ENCODE measurements at places on chromosomes 1 and 21. TPM values are rescaled to one million over a fixed set of nuclear protein-coding genes. Genes with fewer than 3 reads are reported as not detected.

The TRIM67 gene
- total RNA-seq: 0.60 TPM

DNA sequence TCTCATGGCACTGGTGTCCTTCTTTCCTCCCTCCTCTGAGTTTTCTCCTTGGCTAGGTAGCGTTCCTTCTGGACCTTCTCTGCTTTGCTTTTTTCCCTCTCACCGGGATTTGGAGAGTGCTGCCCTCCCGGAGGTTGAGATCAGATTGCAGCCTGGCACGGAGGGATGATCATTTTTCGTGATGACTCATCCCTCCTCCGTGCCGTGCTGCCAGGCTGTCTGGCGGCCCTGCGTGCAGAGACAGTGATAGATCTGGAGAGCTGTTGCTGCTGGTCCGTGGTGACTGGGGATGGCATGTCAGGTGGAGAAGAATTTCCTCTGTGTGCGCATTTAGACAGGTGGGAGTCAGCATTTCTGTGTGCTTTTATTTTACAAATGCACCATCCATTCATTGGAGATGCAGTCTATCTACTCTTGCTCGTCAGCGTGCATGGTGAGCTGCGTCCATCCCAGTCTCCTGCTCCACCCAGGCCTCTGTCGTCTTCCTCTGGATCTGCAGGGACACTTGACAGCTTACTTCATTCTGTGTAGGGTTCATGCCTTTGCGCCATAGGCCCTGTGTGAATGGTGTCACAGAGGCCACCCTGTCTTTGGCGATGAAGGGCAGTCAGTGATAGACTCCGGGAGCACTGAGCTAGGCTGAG lies 104.4 kb downstream of the PCBP3 start:
- DNase-seq: no peak
- no peak overlapping the region for H3K27ac ChIP-seq
- no peak overlapping the region for H3K4me3 ChIP-seq
- H3K4me1 ChIP-seq: no peaks in the 10 kb centered on the region

DNA sequence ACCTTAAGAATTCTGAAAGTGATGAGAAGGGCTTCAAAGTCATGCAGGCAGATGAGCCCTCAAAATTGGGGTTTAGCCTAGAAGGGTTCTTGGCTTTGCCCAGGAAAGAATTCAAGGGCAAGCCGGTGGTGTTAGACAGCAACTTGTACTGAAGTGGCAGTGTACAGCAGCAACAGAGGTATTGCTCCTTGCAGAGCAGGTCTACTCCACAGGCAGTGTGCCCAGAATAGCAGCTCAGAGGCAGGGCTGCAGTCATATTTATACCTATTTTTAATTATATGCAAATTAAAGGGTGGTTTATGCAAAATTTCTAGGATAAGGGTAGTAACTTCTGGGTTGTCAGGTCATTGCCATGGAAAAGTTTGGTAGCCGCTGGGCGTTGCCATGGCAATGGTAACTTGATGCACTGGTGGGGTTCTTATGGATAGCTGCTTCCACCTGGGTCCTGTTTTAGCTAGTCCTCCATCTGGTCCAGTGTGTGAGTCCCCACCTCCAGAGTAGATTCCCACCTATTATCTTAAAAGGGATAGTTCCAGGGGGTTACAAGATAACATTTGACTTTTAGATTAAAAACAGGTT lies 57.9 kb upstream of the CR2 start:
- no peak overlapping the region for H3K27ac ChIP-seq
- H3K27me3 ChIP-seq: no peaks in the 10 kb centered on the region
- no peak for DNase-seq
- no peaks in the 10 kb centered on the region for H3K36me3 ChIP-seq
- H3K4me1 ChIP-seq: no peaks in the 10 kb centered on the region

The TRIM45 gene
- total RNA-seq: 3.6 TPM

DNA sequence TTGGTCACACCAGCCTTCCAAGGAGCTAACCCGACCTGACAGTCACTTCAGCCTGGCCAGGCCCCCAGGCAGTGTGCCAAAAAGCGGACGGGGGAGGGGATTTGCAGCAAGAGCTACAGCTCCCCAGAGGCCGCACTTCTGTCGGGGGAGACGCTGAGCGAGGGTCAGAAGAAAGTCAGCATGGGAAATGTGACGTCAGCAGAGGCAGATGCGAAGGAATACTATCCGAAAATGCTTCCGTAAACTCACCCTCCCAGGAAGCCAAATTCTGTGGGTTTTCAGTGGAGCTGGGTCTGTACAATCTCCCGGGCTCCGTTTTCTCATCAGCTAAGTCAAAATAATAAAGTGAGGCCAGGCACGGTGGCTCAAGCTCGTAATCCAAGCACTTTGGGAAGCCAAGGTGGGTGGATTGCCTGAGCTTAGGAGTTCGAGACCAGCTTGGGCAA lies 28.5 kb upstream of the ECE1 start:
- no peak for DNase-seq
- H3K4me1 ChIP-seq: peaks cover 35% of the 10 kb centered on the region
- H3K36me3 ChIP-seq: no peaks in the 10 kb centered on the region
- no peak overlapping the region for H3K27ac ChIP-seq

- peaks cover 5% of the 10 kb centered on the region for H3K27me3 ChIP-seq
- no peaks in the 10 kb centered on the region for H3K4me1 ChIP-seq
- DNase-seq: no peak
- H3K36me3 ChIP-seq: no peaks in the 10 kb centered on the region
- no peak overlapping the region for H3K4me3 ChIP-seq
Observed at GRCh38 chr1:119594376-119594775, 53.7 kb downstream of the ZNF697 start.

- H3K4me3 ChIP-seq: no peak overlapping the region
- no peaks in the 10 kb centered on the region for H3K36me3 ChIP-seq
- H3K4me1 ChIP-seq: no peaks in the 10 kb centered on the region
Observed at GRCh38 chr1:60697204-60697994, 385.0 kb upstream of the NFIA start.

DNA sequence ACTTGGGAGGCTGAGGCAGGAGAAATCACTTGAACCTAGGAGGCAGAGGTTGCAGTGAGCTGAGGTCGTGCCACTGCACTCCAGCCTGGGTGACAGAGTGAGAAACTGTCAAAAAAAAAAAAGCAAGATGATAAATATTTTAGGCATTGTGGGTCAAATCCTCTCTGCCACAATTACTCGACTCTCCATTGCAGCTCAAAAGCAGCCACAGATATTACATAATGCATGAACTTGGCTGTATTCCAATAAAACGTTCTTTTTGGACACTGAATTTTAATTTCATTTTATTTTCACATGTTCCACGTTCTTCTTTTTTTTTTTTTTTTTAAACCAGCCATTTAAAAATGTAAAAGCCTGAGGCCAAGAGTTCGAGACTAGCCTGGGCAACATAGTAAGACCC lies 69.4 kb downstream of the TCP10L start:
- H3K27me3 ChIP-seq: peaks cover 13% of the 10 kb centered on the region
- no peak overlapping the region for H3K27ac ChIP-seq
- H3K4me1 ChIP-seq: peaks cover 3% of the 10 kb centered on the region
- H3K4me3 ChIP-seq: no peak overlapping the region

The GSTM1 gene
- not detected for total RNA-seq

DNA sequence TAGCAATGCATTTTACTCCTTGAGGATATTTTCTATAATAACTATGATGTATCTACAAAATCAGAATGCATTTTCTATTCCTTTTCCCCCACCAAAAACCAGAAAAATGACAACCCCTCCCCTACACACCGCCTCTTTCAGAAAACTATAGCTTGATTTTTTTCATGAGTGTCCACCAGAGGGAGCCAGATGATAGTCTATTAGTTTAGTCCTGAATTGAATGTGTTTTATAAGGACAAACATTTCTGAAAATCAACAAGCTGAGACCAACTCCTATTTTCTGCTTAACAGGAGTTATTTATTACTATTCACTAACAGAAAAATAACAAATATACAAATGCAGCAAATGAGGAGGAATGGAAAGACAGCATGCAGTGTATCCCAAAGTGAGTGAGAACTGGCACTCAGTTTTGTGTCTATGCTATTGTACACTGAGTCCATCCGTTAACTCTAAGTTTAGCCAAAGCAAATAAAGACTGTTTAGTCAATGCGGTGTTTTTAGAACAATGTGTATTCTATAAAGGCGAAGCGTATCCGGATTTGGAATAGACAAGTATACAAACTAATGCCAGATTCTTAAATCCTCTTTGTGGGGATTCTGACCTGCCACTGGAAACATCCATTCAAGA lies 182.6 kb downstream of the VAV3 start:
- H3K4me1 ChIP-seq: no peaks in the 10 kb centered on the region
- no peaks in the 10 kb centered on the region for H3K36me3 ChIP-seq
- H3K27ac ChIP-seq: no peak overlapping the region
- peak; percentile 56 for DNase-seq

- H3K36me3 ChIP-seq: no peaks in the 10 kb centered on the region
- H3K27me3 ChIP-seq: no peaks in the 10 kb centered on the region
- no peaks in the 10 kb centered on the region for H3K4me1 ChIP-seq
- no peak overlapping the region for H3K4me3 ChIP-seq
Observed at GRCh38 chr1:115211071-115211745, 121.9 kb upstream of the TSPAN2 start.

GRCh38 chr21:20729376-20729775 lies 268.8 kb upstream of the NCAM2 start:
- no peaks in the 10 kb centered on the region for H3K4me1 ChIP-seq
- no peak for DNase-seq
- no peaks in the 10 kb centered on the region for H3K36me3 ChIP-seq
- no peaks in the 10 kb centered on the region for H3K27me3 ChIP-seq
- H3K27ac ChIP-seq: no peak overlapping the region
- no peak overlapping the region for H3K4me3 ChIP-seq

DNA sequence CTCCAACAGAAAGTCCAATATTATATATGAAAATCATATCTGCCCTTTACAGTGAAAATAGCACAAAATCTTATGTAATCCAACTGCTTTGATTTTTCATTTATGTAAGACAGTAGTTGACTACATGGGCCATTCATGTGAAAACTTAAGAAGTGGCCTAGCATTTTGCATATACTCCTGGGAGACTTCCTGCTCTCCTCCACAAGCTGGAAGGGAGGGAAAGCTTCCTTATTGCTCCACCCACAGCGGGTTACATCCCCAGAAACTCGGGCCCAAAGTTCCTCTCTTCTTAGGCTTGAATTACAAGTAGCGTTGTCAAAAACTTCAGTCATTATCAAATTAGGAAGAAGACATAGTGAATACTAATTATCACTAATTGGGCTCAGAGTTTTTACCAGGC lies 29.2 kb downstream of the FYB2 start:
- H3K27me3 ChIP-seq: no peaks in the 10 kb centered on the region
- H3K4me3 ChIP-seq: no peak overlapping the region
- H3K4me1 ChIP-seq: no peaks in the 10 kb centered on the region
- no peak for DNase-seq
- no peak overlapping the region for H3K27ac ChIP-seq

- H3K27ac ChIP-seq: no peak overlapping the region
- H3K4me1 ChIP-seq: peaks cover 24% of the 10 kb centered on the region
- H3K27me3 ChIP-seq: no peaks in the 10 kb centered on the region
- H3K36me3 ChIP-seq: no peaks in the 10 kb centered on the region
- H3K4me3 ChIP-seq: no peak overlapping the region
Observed at GRCh38 chr1:23394181-23394580, 24.5 kb upstream of the ZNF436 start.

The KCNJ15 gene
- 2.5 TPM for total RNA-seq

The HTR6 gene
- not detected for total RNA-seq

Measured in K562 (cell line).